Caco-2 (cell line): ENCODE measurements at places on chromosomes 5 and 9.

DNA sequence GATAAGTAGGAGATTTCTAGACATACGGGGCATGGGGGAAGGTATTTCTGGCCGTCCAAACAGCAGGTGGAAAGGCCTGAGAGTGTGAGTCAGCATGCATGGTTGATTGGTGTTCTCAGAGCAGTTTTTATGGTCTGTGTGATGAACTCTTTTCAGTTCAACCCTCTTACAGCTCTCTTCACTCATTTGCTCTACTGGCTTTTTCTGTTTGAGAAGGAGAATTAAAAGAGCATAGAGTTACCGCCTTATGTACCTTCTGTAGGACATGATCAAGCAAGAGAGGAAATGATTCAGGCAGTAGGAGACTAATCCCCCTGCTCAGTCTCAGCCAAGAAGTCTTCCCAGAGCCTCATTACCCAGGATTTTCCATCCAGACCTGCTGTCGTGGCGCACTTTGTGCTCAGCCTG, 92.4 kb downstream of the PRDM6 start:
- no peak for DNase-seq

- no peak for DNase-seq
Measured at GRCh38 chr5:91937121-91937520, 554.0 kb upstream of the ARRDC3 start.

DNA sequence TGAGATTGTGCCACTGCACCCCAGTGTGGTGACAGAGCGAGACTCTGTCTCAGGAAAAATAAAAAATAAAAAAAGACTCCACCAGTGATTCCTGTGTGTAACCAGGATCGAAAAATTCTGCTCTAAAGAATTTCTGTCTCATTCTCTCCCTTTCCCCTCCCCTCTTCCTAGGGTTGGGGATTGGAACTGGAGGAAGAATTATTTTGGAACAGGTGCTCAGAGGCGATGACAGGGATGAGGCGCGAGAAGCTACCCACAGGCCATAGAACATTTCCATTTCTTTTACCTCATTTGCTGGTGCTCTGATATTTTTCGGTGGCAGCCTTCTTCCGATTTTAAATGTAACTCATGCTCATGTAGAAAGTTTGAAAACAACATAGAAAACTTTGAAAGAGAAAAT, 80.1 kb downstream of the DAPK1 start:
- no peak for DNase-seq

DNA sequence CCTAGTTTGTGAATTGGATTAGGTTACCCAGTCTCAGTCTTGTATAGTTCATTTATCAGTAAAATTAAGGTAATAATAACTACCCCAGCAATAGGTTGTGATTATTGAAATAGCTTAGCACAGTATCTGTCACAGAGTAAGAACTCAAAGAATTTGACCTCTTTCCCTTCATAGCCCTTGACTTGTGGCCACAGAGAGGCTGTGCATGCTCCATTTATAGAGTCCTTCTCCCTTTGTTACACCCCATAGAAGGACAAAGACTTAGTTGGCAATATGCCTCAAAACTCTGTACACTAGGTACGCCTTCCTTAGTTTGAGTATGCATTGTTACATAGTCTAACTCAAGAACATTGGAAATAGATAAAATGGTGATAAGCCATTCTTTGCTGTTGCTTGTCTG, 257.2 kb downstream of the KCTD16 start:
- no peak for DNase-seq

DNA sequence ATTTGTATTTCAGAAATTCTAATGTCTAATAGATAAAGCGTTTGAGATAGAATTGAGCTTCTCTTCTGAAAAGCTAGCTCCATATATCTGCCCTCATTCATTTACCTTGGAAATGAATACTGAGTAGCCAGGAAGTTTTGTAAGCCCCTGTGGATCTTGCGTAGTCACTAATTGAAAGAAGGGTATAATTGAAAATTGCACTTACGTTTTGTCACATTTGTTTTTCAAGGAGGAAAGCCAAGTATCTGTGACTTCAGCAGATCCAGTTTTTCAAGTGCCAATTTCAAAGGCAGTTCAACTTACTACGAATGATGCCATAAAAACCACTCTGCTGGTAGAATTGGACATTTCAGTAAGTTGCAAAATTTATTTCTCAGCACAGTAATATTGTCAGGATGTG, 14.0 kb downstream of the MTRR start:
- DNase-seq: no peak

DNA sequence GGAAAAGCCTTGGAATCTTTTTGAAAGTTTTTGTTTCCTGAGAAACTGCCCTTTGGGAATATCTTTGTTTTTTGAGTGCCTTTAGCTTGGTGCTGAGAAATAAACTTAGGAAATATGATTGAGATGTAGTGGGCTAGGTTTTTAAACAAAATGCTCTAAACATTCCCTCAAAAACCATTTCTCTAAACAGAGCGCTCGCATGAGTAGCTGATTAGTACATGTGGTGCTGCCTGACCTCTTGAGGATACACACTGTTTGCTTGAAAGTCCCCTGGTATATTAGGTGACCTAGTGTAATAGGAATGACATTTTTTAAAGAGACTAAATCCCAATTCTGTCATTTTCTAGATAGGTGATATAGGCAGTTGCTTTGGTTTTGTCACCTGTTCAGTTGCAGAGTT, 132.3 kb downstream of the ADAMTSL1 start:
- no peak for DNase-seq
